ENCODE measurements at places on chromosomes 2 and 18.

- no peak for DNase-seq
Measured at GRCh38 chr2:131121464-131121863, 16.3 kb downstream of the PLEKHB2 start.

DNA sequence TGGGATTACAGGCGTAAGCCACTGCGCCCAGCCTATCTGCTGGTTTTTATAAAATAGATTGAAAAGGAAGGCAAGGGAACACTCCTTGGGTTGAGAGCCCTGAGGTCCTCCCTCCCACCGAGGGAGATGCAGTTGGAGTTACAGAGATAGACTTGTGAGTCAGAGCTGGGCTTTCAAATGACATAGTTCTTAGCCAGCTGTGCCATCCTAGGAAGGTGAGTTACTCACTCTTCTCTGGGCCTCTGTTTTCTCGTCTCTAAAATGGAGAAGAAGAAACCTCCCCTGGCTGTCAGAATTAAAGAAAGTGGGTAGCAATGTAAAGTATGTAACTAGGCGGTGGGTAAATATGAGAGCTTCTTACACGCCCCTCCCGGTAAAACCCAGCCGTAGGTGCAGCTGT, 2.4 kb downstream of the LRRFIP1 start:
- DNase-seq: no peak

DNA sequence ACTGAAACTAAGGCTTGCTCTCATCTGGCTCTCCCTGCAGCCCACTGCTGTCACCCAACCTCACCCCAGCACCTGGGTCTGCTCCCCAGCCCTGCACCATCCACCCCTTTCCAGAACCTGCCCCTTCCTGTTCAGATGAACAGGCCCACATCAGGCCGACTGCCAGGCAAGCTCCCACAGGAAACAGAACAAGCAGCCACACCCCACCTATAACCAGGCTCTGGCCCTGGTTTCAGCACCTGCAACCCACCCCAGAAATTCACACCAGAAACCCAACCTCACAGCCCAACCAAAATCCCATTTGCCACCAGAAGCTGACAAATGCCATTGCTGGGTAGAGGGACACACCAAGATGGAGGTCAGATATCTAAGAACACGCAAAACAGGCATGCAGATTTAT, 159.2 kb upstream of the ID2 start:
- DNase-seq: no peak

DNA sequence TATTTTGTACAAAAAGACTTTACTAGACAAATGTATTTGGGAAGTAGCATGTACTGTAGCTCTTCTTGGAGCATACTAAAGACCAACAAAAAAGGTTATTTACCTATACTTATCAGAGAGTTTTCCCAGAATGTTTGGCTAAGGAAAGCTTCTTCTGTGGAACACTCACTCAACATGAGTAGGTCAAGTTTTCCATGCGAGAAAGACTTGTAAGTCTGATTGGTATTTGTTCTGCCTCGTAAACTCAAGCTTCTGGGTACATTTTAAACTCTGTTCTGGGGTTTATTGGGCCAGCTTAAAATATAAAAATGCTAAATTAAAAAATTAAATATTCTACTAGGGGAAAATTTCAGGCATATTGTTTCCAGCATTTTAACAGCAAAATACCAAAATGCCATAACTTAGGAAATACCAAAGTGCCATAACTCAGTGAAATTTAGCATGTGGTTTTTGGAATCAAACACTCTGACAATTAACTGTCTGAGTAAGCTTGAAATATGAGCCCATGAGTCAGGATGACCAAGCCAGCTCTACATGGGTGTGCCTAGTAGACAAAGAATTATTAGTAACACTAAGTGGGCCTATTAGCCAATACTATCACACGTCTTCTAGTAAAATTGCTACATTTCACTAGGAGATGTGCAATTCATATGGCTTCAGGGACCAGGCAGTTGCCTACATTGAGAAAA, 47.3 kb upstream of the SERPINE2 start:
- DNase-seq: no peak

All from NCI-H2029 (cell line).